ENCODE measurements at places on chromosomes 3 and 15.

DNA sequence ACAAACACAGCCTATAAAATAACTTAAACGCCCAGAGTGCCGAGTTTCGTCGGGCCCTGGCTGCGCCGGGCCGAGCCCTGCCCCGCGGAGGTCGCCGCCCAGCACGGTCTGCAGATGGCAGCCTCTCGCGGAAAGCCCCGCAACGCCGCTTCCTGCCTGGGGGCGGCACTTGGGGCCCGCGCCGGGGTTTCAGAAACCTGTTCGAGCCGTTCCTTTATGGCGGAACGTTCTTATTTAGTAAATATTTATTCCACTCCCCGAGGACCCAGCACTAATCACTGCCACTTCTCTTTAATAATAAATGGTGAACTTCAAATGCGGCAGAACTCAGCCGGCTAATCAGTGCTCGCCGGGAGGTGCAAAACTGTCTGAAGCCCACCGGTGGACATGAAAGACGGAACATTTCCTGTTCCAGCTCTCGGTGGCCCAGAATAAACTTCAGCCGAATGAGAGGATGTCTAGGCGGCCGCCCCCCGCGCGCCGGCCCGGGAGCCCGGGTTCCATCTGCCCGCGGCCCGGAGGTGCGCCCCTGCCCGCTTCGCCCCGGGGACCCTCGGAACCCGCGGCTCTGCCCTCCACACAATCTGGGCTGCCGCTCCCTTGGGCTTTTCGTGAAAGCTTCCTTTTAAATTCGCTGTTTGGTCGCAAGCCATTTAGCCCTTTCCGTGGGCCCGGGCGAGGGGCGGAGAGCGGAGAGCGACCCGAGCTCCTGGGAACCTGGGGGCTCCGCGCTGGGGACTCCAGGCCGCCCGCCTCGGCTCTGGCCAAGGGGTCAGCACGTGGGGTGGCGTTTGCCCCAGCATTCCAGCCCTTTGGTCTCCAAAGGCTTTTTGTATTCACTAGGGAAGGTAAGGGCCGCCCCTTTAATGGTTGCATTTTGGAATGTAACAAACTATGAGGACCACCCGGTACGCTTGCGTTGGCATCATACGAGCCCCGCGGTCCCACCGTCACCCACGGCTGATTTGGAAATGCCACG, 110.8 kb upstream of the ATP11B start:
- DNase-seq: peak; percentile 19

GRCh38 chr3:61518590-61518989, 42.8 kb upstream of the PTPRG start:
- DNase-seq: peak; percentile 9

- peak; percentile 48 for DNase-seq
Observed at GRCh38 chr15:85865070-85865684, 70.5 kb upstream of the KLHL25 start.

DNA sequence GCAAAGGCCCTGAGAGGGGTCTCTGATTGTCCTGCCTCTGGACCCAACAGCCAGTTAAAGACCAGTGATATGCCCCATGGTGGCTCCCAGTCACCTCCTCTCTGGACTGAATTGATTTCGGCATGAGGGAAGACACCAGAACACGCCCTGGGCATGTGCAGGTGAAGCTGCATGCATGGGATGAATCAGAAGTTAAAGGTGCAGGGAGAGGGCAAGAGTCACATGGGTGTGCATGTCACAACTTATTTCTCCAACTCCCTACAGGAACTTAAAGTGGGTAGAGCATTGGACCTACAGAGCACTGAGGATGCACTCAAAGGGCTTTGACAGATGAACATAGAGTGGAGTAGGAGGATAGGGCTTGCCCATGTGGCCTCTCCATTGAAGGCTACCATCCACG, 16.9 kb upstream of the RHCG start:
- DNase-seq: no peak

DNA sequence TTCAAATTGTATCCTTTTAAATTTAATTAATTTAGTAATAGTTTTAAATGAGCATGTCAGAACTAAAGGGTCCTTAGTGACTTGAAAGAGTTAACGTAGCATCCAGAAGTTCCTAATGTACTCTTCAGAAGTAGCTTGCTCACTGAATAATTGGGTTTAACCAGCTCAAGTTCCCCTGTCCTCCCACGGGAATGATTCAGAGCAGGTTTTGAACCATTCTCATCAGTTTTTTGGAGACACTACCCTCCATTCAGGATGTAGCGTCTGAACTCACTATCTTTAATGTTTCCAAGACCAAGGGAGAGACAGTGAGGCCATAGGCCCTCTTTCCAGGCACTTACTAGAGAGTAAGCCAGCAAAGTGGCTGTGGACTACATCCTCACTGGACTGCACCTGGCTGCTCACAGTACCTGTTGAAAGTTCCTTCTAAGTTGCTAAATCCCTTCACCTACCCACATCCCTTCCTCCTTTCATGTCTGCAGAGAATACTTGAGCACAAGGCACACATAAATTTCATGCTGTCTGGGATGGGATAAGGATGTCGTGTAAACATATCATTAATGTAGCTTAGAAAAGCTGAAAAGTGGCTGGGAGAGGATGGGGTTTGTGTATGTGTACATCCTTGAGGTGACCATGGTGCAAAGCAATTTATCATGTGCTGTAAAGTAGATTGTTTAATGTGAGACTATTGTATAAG, 146.3 kb downstream of the PLCL2 start:
- DNase-seq: peak; percentile 44

- DNase-seq: no peak
Observed at GRCh38 chr3:11924518-11924917, 77.8 kb upstream of the TAMM41 start.

DNA sequence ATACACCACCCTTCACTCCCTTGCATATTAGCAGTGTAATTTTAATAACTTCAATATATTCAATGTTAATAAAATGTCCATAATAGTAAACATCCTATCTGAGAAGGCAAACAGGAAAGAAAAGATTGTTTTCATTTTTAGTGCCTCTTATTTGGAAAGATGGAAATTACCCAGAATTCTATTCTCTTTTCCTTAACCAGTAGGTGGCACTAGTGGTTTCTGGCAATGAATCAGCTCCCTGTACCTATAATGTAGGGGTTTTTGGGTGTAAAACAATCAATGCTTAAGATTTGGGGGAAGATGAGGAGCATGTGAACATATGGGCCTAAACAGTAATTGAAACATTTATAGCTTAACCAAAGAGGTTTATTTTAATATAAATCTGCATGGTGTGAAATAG, 5.7 kb upstream of the SEMA6D start:
- peak; percentile 33 for DNase-seq

DNA sequence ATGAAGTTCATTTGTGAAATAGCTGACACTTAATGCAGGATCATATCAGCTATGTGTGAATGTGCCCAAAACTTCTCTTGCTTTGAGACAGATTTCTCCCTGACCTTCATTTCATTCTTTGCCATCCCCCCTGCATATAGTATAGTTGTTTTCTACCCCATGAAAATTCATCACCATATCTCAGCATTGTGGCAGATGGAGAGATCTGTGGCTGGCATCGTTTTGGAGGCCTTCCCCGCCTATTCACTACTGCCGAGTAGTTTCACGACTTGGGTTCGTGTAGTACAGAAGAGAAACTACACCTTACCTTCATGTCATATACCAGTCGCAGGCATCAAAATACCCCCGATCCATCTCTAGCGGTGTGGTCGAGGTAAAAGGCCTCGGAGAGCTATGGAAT, 66.2 kb upstream of the SELENOK start:
- DNase-seq: no peak

GRCh38 chr15:85751291-85752123, 43.2 kb downstream of the KLHL25 start:
- no peak for DNase-seq

GRCh38 chr15:80020731-80021130, 38.7 kb upstream of the ZFAND6 start:
- DNase-seq: no peak

DNA sequence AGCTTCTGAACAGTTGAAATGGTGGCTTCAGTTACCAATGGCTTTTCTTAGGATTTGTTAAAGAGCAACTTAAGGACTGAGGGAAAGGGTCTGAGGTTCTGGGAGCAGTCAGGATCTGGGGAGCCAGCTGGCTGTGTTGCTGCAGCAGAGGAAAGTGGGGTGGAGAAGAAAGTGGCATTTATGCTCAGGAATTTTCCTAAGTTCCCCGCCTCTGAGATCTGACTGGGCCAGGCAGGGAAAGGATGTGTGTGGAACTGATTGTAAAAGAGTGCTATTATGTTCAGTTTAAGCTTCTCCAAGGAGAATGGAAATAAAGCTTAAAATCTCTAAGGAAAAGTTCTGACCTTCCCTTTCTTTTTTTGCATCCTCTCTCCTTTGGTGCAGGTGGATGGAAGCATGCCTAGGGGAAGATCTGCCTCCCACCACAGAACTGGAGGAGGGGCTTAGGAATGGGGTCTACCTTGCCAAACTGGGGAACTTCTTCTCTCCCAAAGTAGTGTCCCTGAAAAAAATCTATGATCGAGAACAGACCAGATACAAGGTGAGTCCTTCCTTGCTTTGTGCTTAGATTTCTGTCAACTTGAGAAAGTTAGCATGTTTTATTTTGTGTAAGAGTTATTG, 37.8 kb downstream of the IQGAP1 start:
- no peak for DNase-seq

- peak; percentile 90 for DNase-seq
Observed at GRCh38 chr3:149621218-149622005, 36.4 kb downstream of the WWTR1 start.

DNA sequence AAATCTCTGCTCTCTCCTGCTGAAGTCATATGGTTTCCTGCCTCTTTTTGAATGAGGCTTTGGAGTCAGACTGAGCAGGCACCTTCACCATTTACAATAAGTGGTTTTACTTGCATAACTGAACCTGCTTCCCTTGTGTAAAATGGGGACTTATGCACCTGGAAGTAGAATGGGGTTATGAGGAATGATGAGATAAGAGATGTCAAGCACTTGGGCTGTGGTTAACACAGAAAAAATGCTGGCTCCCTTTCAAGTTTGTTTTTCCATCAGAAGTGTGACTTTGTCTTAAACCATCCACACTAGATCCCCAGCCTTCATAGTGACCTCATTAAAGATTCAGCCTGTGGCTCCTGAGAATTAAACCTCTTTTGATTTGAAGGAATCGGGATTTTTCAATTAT, 5.2 kb downstream of the EXOSC7 start:
- DNase-seq: peak; percentile 24

GRCh38 chr3:128807186-128807830, 72.1 kb upstream of the ACAD9 start:
- no peak for DNase-seq

All from fibroblast of mammary gland (primary cell).